Activated T-helper 1 cell treated with Interleukin-2 at 50 U/mL for 16 hours (primary cell): ENCODE measurements at places on chromosomes 6 and 20.

DNA sequence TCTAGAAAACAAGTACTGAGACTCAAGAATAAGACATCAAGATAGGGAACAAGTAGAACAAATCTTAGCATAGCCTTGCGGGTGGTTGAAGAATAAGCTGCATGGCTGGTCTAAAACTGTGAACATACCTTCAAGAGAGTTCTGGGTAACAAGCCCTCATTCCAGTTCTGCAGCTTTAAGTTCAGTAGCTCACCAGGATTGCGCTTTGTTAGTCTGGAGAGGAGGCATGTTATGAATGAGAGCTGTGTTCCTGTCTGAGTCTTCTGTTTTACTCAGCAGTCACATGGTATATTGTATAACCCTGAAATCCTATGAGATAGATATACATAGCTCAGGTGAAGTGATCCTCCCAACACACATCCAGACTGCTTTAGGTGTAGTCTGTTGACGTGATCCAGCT, 406.6 kb upstream of the IRAK1BP1 start:
- DNase-seq = no peak

GRCh38 chr20:53831812-53832211, 238.2 kb upstream of the ZNF217 start:
- DNase-seq = no peak

DNA sequence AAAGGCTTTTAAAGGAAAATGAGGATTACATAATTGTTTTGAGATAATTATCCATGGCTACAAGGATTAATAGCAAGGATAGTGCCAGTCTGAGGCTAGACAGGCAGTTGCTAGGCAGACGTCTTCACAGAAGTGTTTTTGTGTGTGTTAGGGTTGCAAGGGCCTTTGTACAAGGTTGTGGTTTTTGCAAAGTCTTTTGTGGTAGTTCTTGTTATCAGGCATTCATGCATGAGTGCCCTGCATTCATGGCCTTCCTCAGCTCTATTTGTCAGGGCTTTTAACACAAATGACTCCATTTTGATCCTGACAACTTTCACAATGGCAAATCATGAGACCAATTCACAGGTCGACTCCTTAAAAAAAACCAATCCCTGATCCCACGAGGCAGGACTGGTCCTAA, 68.1 kb upstream of the TXNDC5 start:
- DNase-seq = no peak

DNA sequence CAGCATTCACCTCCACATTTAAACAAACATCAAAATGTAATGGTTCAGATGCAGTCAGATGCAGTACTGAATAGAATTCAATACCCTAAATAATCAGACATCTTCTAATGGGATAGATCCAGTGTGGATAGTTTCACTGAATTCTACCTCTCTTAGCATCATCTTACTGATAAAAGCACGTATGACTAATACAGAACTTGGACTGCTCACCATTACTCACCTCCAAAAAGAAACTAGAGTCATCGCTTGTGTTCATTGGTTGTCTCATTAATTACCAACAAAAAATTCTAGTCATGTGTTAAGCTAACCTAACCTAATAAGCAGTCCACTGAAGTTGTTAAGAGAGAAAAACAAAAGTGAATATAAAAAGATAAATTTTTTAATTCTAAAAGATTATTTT, 165.9 kb upstream of the IRAK1BP1 start:
- DNase-seq = no peak

DNA sequence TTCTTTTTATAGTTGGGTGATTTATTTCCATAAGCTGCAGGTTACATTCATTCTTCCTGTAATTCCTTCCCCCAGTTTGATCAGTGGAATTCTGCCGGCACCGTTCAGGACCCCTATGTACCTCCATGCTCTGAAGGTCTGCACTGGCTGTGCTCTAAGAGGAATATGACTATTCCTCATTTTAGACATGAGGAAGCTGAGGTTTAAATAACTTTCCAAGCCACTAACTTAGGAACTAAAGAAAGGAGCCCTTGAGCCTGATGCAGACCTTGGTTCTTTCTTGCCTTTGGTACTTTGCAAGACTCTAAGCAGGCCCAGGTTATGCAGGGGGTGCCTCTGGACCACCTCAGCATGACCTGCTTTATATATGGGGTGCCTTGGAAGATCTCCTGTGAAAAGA, 318.5 kb downstream of the QKI start:
- no peak for DNase-seq

GRCh38 chr6:43052842-43053544, 658 bp downstream of the CUL7 start:
- DNase-seq = no peak

DNA sequence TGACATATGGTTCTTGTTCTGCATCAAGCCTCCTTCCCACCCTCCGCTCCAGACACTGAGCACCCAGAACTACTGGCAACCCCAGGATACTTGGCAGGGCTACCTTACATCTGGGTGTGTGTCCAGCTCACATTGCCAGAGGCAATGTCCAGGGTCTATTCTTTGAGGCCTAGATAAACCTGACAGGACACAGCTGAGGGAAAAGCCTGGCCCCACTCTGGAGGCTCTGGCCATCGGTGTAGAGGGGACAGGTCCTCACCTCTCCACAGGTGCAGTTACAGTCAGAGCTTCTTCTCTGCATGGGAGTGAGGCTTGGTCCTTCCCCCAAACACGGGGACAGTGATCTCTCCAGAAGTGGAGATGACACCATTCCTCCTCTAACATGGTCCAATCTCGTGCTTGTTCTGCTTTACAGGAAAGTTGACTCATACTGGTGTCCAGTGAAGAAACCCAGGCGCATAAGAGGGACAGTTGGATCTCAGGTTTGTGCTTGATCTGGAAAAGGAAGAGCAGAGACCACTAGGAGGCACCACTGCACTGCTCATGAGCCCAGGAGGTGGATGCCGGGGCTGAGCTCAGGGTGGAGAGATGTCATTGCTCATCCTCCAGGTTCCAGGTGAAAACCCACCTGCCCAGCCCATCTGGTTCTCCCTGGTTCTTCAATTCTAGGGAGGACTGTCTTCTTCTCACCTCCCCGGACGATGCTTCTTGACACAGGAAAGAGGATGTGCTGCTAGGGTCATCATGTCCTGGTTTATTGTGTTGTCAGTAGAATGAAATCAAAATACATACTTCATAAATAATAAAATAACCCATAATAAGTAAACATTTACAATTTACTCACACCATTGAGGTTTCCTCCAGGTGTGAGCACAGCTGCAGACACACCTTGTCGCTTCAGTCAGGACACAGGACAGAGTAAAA, 14.7 kb downstream of the HLA-F start:
- peak; percentile 55 for DNase-seq

GRCh38 chr6:154139892-154140291, 100.9 kb downstream of the OPRM1 start:
- DNase-seq = no peak

DNA sequence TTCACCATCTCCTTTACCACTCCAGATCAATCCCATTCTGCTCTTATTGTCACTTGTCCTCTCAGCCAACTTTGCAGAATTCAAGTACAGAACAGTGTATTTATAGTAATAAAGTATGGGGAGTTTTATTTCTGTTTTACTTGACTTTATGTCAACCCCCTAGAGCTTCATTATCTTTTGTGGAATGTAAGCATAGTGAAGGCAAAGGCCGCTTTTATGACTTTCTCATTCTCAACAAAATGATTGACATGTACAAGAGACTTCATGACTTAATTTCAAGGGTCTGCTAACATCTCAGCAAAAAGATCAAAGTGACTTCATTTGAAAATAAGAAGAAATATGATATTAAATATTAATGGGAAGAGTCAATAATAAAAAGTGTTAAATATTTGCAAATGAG, 28.7 kb upstream of the ARID1B start:
- DNase-seq = no peak

GRCh38 chr6:35151466-35151865, 10.3 kb upstream of the TCP11 start:
- no peak for DNase-seq

DNA sequence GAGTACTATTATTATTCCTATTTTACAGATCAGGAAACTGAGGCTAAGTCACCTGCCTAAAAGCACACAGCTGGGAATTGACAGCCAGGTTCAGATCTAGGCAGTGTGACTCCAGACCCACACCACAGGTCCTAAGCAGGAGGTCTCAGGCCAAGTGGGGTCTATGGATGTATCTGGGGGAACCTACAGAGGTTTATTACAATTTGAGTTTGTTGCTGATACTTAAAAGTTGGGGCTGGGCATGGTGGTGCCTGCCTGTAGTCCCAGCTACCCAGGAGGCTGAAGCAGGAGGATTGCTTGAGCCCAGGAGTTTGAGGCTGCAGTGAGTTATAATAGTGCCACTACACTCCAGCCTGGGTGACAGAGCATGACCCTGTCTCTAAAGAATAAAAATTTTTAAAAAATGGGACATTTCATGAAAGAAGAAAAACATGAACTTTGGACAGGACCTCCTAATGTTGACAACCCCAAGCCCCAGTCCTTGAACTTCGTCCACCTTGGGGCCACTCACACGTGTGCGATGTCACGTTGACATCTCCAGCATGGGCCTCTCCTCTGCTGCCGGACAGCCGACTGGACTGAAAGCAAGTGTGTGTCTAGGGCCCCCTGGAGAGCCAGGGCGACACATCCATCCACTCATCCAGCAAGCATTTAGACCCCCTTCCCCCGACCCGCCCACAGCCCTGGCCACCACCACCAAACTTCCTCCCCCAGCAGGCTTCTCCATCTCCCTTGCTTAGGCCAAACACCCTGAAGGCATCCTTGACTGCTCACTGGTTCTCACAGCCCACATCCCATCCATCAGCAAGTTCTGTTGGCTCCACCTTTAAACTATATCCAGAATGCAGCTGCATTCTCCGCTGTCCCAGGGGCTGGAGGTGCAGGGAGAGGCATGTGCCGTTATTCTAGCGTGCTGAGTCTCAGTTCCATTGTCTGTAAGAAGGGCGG, 40.0 kb downstream of the NOL4L start:
- DNase-seq = no peak

- DNase-seq = no peak
Measured at GRCh38 chr20:40667503-40667902, 21.5 kb downstream of the MAFB start.

- DNase-seq = no peak
Measured at GRCh38 chr6:64330694-64331307, 695.2 kb downstream of the PHF3 start.

GRCh38 chr20:62143957-62144825, 622 bp downstream of the SS18L1 start:
- no peak for DNase-seq

DNA sequence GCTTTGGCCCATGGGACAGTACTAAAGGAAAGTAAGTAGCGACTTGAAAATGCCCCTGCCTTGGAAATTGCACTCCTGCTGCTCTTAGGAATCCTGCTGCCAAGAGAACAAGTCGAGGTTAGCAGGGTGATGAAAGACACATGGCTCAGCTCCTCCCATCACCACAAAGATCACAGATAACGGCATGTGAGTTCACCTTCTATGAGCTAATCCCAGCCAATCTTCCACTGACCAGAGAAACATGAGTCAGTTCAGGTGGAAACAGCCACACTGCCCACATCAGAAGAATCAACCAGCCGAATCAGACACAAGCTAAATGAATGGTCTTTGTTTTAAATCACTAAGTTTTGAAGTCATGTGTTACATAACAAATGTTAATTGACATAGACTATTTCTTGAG, 106.3 kb downstream of the PRKN start:
- DNase-seq = no peak

DNA sequence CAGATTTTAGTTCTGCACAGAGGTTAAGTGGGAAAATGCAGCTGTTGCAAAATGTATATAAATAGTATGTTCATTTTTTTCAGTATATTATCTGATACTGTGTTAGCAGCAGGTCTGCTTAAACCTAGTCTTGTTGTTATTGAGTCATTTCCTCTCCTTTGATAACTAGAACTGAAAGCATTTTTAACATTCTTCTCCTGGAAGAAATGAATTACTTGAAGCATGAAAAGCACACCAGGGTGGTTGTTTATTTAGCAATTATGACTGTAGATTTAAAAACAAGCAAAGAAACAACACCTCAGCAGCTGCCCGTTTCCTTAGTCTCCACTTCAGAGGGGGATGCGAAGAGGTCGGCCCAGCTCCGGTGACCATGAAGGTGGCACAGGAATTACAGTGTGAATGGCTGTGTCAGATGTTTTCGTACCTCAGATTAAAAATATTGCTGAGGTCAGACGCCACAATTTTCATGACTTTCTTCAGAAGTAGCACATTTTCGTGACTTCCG, 53.5 kb downstream of the GOPC start:
- DNase-seq = peak; percentile 18

- no peak for DNase-seq
Measured at GRCh38 chr20:37291724-37292126, 2.3 kb downstream of the MANBAL start.

DNA sequence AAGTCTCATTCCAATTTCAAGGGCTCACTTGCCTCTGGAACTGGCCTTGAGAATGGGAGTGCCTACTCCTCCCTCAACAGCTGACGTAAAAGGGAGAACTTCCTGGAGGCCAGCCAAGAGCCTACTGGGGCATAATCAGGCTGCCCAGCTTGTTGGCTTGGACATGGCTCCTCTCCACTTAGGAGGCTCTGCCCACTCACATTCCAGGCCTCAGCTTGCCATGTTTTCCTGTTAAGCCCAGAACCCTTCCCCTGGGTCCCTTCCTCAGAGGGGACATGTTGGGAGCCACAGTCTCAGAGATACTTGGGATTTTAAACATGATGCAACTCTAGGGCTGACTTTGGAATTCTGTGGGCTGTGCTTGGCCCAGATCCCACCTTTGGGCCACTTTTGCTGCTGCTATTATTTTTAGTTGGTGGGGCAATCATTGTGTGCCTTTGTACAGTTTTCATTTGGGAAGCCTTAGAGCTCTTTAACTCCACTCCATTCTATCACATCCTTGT, 31.5 kb upstream of the ADTRP start:
- DNase-seq = no peak

GRCh38 chr6:158043586-158044524, 62.2 kb downstream of the SYNJ2 start:
- no peak for DNase-seq

- DNase-seq = no peak
Measured at GRCh38 chr20:41074441-41074840, 45.8 kb downstream of the TOP1 start.

- no peak for DNase-seq
Measured at GRCh38 chr6:104531646-104532045, 328.1 kb downstream of the HACE1 start.

DNA sequence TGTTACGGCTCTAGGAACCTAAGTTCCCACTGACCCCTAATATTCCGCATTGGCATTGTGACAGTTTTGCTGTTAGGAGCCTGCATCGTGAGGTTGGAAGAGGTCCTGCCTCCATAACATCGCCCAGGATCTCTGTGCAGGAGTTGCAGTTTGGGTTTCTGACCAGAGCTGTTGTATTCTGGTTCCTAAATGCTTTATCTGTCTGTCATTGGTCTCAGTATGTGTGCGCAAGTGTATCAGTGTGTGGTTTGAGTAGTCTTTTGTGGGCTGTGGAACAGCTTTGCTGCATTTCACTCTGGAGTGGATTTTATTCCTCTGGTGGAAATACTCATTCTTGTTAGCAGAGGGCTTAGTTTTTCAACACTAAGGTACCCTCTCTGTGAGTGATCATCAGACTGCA, 95.6 kb downstream of the CDYL start:
- no peak for DNase-seq

- DNase-seq = no peak
Measured at GRCh38 chr20:10806539-10806938, 132.7 kb upstream of the JAG1 start.

GRCh38 chr6:18340781-18341551, 46.2 kb upstream of the RNF144B start:
- no peak for DNase-seq
